Central memory CD4-positive, alpha-beta T cell (primary cell): ENCODE measurements at places on chromosomes 3 and 15.

DNA sequence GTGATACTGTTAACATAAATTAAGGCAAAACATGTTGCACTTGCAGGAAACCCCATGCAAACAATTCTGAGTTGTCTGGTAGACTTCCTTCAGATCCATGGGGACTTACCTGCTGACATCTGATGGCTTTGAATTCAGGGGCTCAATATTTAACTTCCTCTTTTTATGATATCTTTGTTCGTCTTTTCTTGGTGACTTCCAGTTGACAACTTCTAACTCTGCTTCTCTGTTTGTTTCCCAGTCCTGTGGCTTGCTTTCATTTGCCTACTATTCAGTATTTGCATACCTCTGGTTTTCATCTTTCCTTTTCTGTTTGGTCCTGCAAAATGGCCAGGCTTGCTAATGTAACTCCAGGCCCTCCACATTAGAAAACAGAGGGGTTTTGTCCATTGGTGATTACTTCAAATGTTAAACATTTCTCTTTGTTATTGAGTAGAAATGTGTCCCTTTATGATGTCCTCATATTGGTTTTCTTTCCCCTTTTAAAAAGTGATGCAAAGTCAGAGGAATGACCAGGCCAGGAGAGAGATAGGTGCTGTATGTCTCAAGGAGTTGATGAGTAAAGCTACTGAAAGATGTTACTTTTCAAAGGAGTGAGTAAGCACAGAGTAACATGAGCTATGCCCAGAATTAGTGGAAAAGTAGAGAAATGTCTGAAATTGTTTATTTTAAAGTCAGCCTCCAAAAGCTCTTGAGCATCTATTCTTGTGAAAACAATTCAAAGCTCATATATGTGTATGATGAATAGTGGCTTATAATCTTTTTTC, 335.9 kb downstream of the LPP start:
- no peak for DNase-seq

DNA sequence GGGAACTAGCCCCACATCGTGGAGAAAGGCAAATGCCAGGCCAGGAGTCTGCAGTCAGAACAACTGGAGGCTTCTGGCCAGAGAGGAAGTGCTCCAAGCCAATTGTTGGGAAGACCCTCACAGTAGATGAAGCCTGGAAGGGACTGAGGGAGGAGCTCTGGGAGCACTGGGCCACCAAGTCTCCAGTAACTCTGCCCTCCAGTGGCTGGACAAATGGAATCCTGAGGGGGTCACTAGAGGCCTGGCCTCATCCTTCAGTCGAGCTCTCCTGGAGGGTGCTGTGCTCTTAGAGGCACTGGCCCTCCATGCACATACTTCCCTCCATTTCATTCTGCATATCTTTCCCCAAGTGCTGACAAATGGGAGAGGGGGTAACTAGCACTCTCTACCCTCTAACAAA, 103.0 kb downstream of the MYLK start:
- DNase-seq: no peak

DNA sequence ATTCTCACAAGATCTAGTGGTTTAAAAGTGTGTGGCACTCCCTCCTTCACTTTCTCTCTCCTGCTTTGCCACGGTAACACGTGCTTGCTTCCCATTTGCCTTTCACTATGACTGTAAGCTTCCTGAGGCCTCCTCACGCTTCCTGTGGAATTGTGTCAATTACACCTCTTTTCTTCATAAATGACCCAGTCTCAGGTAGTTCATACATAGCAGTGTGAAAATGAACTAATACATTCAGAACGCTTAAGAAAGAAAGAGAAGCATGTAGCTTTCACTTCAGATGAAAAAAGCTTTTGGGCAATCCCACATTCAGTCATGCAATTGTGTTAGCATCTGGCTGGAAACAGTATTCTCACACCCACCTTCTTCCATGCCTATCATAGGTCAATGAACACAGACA, 24.4 kb downstream of the P3H2 start:
- DNase-seq: no peak

DNA sequence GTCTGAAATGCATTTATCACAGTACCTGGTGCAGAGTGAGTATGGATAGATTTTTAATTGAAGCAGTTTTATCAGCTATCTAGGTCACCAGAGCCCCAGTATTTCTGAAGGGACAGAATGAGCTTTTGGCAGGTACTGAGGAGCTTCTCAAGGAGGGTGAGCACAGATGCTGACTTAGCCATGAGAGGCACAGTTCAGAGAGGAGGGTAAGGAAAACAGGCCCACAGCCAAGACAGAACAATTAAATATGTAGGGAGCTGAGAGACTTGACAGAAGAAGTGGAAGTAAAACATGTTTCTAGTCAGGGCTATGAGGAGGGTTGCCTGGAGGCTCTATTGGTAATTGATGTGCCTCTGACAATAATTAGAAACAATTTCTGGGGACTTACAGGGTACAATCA, 20.1 kb downstream of the ZNF80 start:
- DNase-seq: no peak

DNA sequence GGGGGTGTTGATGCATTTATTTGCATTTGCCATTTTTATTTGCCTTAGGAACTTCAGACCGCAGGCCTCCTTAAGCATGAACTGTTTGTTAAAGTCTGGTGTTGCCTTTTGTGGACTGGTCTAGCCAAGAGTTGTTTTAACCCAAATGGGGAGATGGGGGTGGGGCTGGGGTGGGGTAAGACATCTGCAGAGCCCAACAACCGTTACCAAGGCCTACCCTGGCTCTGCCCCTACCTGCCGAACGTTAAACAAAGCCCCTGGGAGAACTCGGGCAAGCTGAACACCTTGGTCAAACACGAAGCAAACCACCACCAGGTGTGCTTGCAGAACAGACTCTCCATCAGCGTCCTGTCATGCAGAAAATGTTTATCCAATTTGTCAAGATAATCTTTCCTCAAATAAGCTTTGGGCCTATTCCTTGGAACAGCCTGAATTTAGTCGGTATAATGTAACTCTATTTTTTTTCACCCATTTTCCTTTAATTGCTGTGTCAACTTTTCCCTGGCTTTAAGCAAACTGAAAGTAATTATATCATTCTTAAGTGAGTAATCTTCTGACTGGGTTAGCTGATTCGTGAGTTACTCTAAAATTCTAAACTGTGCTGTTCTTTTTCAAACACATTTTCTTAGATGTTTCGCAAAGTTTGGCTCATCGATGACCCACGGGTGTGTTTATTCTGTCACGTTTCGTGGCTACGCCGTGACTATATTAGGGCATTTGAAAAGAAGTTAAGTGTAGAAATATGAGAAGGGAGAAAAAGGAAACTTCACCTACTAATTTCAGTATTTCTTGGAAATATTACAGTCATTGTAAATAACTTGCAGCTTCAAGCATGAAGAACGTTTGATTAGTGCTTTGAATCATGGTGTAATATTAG, 127.6 kb downstream of the SOX2 start:
- no peak for DNase-seq

GRCh38 chr3:194326192-194326967, 24.7 kb downstream of the CPN2 start:
- no peak for DNase-seq

GRCh38 chr3:151899996-151900395, 26.6 kb downstream of the SUCNR1 start:
- DNase-seq: no peak

GRCh38 chr3:44439499-44440295, 37.8 kb downstream of the ZNF445 start:
- peak; percentile 82 for DNase-seq

DNA sequence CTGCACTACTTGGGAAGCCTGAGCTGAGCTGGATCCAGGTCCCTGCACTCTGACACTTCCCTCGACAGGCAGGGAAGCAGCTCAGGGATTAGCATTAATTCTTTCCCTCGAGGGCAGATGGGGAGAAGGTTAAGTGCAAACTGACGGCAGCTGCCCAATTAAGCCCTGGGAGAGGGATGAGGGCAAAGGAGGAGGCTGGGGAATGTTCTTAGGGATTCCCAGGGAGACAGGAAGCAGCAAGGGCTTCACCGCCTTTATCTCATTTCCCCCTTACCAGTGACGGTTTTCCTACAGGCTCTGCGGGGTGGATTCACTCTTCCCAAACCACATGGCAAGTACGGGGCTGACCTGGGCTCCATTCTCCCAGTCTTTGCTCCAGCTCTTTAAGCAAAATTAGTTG, 519.0 kb upstream of the PROK2 start:
- no peak for DNase-seq

DNA sequence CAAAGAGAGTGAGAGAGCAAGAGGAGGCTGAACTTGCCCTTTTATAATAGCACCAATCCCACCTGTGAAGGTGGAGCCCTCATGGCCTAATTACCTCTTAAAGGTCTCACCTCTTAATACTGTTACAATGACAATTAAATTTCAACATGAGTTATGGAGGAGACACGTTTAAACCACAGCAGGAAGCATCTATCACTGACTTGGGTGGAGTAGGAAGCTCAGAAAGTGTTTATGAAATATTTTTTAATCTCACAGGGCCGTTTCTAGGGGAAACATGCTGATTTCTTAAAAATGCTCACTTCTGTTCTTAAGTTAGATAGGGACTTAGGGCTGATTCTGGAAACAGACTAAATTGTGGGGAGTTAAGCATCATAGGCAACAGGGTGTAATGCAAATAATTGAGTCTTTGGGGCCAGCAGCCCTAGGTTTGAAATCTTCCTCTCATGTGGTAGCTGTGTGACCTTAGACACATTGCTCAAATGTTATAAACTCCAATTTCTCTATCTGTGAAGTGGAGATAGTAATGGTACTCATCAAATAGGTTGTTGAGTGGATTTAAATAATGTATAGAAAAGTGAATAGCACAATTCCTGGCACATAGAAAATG, 133.3 kb upstream of the KLHL25 start:
- peak; percentile 12 for DNase-seq

- DNase-seq: no peak
Observed at GRCh38 chr3:108610651-108611050, 21.1 kb downstream of the DZIP3 start.

DNA sequence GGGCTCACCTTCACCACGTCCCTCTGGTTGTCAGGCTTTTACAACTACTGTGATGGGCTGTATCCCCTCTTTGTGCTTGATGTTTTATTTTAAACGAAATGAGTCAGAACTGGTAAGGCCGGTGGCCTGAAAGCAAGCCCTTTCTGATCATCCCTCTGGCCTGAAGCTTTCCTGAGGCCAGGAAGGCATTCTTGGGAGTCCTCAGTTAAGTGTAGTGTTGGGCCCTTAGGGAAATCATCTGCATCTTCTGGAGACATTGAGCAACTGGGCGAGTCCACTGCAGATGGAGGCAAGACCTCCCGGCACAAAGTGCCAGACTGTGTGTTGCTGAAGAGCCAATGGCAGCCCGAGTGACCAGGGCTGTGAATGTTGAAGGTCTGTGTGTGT, 33.0 kb upstream of the AMOTL2 start:
- no peak for DNase-seq

GRCh38 chr3:146469150-146470017, at the start of gene PLSCR2:
Gene PLSCR2, minus strand, starts transcription at chr3:146469561. Its CDS starts 9,657 bp downstream, at chr3:146459904.
- peak; percentile 68 for DNase-seq

GRCh38 chr15:100256970-100257650, 84.7 kb downstream of the ADAMTS17 start:
- DNase-seq: no peak

DNA sequence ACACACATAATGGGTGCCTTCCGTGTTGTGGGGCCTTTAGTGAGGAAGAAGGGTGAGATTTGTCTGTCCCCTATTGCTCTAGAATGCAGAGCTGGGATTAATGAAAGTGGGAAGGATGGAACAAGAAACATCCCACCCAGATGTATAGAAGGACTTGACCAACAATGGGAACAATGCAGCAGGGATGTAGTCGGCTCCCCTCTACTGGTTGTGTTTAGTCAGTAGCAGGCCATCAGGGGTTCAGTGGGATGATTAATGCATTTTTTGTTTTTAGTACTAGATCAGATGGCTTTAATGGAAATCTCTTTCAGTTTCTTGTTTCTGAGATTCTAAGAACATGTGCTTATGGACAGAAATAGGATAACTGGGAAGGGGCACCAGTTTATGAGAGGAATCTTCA, 156.0 kb upstream of the ROPN1 start:
- DNase-seq: no peak

DNA sequence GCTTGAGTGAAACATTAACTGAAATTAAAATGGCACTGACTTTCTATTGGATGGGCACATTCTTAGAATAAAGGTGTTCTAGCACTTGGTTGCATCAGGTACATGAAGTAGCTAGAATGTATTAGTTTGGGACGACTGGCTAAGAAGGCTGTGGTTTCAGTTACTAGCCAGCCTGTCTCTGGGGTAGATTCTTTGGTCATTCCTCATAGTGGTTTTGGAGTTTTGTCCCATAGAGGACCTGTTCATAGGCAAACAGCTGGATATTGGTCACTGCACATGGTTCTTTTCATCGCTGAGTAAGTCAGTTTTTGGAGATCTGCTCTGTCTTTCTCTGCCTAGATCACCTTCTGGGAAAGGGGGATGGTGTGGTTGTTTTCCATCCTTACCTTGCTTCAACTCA, 55.3 kb downstream of the ADAMTSL3 start:
- DNase-seq: no peak

DNA sequence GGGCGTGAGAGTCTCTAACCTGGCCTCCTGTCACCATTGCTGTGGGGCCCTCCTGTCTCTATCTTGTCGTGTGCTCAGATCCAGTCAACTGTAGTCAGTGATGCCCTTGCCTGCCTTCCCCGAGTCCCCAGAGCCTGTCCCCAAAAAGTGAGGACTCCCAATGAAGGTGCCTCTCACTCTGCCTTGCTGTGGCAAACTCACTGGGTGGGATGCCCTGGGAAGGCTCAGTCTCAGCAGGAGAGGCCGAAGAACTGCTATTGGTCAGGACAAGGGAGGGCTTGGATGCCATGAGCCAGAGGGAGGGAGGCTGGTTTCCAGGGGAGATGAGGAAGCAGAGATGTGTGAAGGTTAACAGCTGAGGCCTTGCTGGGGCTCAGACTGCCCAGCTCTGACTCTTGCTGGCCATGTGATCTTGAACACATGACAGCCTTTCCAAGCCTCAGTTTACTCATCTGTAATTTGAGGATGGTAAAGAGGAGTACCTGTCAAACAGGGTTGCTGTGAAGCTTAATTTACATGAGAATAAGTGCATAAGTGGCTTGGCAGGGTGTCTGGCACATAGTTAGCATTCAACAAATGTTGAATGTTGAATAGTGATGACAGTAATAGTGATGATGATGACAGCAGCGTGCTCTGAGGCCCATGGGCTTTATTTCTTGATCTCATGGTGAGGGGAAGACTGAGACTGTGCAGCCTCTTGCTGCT, 8.2 kb downstream of the KY start:
- DNase-seq: no peak

DNA sequence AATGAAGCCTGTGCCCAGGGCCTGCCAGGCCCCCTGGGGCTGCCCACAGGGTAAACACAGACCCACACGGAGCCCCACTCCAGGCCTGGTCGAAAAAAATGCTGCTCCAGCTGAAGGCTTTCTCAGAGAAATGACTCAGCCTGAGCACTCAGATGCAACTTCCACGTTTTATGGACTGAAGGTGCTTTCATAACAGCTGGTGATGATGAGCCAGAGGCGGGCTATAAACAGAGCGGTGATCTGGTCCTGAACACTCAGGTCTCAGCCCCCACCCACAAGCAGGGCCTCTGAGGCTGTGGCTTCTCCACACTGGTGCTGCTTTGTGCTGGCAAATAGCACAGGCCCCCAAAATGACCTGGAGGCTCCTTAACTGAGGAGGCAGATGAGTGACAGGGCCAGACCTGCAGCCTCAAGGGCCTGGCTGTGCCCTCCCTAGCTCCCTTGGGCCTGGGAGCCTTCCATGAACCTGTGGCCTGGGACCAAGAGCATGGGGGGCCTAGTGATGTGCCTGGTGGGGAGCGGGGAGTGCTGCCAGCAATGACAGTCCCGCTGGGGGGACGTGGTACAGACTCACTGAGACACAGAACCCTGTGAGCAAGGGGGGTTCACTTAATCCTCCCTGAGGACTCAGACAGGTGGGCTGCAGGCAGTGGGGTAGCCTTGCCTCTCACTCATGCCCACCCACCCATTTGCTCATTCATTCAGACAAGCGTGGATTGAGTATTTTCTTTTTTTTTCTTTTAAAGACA, 23.0 kb upstream of the FURIN start:
- DNase-seq: no peak
